Substantia nigra (tissue), 51 donors: ENCODE measurements at places on chromosomes 2 and 18.

DNA sequence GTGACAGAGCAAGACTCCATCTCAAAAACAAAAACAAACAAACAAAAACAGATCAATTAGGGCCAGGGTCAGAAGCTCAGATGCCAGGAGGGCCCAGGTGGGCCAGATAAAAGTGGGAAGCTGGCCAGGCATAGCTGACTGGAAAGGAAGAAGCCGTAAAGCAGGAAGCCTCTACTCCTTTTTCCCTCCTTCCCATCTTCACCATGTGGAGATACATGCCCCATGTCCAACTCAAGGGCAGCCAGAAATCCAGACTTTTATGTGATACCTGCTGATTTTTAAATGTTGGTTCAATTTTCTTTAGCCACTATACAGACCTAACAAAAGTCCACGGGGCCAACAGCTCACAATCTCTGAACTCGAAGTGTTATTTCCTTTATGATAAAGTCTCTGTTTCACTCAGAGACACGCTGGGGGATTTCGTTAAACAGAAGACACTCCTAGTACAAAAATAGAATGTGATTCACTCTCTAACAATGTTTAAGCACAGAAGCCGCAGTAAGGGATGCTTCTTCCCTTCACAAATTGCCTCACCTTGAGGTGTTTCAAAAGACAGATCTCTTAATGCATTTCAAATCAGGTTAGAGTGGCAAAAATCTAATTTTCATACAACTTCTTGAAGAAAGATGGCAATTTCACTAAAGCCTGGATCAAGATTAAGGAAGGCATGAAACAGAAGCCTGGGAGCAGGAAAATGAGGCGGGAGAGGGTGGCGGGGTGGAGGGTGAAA is 14.0 kb downstream of the TMEM247 start:
- no peak for DNase-seq

GRCh38 chr2:143801561-143801960 is 672.3 kb downstream of the ARHGAP15 start:
- DNase-seq: no peak

DNA sequence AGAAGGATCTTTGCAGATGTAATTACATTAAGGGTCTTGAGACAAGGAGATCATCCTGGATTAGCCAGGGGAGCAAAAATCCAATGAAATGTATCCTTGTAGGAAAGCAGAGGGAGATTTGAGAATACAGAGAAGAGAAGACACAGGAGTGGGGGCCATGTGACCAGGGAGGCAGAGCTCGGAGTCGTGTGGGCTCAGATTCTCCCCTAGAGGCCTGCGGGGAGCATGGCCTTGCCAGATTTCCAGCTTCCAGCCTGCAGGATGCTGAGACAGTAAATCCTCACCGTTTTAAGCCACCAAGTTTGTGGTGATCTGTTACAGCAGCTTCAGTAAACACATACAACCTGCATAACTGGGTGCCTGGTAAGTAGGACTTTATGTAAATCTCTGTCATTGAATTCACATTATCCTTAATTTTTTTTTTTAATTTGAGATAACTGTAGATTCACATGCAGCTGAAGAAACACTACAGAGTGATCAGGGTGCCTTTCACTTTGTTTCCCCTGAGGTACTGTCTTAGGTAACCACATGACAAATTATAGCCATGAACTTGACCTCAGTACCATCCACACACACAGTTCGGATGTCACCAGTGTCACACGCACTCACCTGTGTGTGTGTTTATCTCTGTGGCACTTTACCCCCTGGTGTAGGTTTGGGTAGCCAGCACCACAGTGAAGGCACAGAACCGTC is 138.4 kb upstream of the HDAC4 start:
- DNase-seq: no peak

GRCh38 chr2:207151048-207151447 is 14.7 kb downstream of the KLF7 start:
- no peak for DNase-seq

- no peak for DNase-seq
Observed at GRCh38 chr18:25329783-25330182, 22.2 kb downstream of the ZNF521 start.

GRCh38 chr18:36757081-36757480 is 71.7 kb downstream of the TPGS2 start:
- no peak for DNase-seq

- DNase-seq: no peak
Observed at GRCh38 chr2:73981081-73982001, 3.4 kb upstream of the TET3 start.

GRCh38 chr2:216858312-216858711 is 1.6 kb downstream of the TNP1 start:
- no peak for DNase-seq

DNA sequence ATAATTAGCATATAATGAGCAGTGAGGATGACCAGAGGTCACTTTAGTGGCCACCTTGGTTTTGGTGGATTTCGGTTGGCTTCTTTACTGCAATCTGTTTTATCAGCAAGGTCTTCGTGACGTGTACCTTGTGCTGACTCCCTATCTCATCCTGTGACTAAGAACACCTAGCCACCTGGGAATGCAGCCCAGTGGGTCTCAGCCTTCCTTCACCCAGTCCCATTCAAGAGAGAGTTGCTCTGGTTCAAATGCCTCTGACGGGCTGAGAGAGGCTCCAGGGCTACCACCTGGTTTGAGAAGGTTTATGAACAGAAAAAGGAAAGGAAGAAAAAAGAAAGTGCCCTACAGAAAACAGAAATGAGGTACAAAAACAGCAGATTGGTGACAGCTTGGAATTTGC is 738.7 kb downstream of the SOCS6 start:
- DNase-seq: no peak

GRCh38 chr2:224284134-224284946 is 117.6 kb downstream of the FAM124B start:
- DNase-seq: no peak

DNA sequence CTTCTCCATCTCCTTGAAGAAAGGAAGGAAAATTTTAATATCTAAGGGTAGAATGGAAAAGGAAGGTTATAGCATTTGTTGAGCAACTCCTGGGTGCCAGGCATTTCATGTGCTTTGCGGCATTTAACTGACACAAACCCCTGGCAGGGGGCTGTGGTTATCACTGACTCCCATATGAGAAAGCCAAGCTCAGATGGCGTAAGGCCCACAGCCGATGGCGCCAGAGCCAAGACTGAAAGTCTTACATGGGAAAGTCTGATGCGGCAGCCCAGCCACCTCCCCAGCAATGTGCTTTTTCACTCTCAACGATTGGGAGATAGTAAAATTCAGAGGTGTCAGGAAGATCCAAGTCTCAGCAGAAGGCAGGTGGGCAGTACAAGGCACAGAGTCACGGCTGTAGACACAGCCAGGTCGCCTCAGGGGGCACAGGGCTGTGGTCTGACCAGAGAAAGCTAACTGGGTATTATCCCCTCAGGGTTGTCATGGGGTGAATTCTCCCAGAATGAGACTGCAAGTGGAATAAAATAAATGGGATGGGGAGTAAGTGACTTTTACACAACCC is 324.2 kb upstream of the NCKAP5 start:
- no peak for DNase-seq

- no peak for DNase-seq
Observed at GRCh38 chr18:9740071-9740470, 32.0 kb downstream of the RAB31 start.

GRCh38 chr2:239939736-239940483 is 85.2 kb downstream of the NDUFA10 start:
- no peak for DNase-seq

DNA sequence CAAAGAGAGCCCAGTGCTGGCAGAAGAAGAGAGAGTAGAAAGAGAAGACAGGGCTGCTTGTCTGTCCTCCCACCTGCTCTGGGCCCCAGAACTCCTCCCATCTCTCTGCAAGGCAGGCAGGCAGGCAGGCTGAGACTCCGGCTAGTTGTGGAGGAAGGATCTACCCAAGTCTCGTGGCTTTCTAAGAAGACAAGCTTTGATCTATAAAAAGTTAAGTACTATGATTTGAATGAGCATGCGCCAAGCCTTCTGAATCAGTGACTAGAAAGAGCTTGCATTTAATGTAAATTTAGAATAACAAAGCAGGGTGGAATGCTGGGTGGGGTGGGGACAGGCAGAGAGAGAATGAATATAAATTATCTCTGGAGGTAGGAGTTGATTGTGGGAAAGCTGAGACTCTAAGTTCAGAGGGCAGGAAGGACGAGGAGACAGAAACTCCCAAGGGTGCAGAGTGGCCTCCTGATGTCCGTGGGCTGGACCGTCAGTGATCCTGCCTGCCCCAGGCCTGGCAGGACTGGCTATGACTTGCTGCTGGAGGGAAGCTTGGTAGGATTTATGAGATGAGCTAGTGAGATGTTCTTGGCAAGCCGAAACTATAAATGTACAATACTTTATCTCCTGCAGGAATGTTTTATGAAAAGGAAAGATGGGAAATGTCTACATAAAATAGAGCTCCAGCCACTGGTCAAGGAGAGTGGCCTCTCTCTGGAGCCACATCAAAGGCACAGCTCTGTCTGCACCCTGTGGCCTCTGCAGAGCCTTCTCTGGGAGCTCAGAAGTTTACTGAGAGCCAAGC is 447.5 kb downstream of the TNS1 start:
- no peak for DNase-seq

DNA sequence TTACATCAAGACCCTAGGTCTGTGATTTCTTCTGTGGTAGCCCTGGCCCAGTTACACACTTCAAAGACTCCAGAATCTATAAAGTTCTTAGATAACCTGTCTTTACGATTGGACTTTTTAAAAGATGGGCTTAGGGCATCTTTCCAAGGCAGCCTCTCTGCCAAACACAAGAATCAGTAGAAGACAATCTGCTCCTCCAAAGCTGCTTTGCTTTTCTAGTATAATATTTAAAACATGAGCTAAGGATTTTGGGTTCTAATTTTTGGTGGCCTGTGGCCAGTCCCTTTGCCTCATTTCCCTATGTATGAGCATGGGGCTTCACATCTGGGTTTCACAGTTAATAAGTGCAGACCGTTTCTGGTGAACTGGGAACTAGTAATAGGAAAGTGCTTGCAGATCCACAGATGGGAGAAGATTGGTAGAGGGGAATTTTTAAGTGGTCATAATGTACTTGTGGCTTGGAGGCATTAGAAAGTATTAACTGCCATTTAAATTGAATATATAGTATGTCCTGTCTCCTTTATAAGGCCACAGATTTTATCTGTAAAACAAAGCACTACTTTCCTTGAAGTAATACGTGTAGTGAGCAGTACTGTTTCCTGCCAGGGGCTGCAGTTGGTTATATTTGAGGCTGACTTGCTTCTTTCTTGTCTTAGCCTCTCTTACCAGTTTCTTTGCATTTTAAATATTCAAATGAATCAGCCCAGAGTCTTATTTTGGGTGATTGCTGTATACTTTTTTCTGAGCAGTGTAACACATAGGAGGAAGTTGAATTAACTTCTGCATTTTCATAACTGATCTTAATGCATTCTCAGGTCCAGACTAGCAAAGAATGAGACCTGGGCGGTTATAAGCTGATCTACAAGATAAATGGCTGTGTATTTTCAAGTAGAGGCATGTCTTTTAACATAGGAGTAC is 1.5 kb downstream of the ARPC2 start:
- no peak for DNase-seq

DNA sequence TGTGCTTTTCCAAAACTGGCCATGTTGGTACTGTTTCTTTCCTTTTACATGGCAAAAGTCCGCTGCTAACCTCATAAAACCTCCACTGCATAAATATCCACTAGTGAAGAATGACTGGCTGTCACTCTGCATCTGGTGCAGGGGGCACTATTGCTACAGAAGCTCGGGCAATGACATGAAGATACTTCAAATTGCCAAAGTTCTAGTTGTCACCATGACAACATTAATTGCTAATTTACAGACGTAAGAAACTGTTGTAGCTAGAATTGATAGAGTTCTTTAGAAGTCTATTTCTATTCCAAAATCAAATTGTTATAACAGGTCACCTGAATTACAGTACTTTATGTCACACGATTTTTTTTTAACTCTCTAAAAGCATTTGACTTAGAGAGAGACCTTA is 845 bp downstream of the CFAP210 start:
- no peak for DNase-seq

GRCh38 chr2:84816426-84817026 is 64.4 kb downstream of the TRABD2A start:
- no peak for DNase-seq

DNA sequence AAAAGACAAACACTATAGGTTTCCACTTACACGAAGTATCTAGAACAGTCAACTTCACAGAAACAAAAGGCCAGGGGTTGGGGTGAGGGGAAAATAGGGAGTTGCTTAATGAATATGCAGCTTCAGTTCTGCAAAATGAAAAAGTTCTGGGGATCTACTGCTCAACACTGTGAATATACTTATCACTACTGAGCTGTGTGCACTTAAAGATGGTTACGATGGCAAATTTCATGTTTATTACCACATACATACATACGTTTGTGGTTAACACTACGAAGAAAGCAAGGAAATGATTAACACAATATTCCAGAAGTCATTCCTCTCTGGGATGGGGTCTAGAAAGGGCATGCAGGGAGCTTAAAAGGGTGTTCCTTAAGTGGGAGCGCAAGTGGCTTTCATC is 19.3 kb downstream of the MBOAT2 start:
- DNase-seq: no peak

DNA sequence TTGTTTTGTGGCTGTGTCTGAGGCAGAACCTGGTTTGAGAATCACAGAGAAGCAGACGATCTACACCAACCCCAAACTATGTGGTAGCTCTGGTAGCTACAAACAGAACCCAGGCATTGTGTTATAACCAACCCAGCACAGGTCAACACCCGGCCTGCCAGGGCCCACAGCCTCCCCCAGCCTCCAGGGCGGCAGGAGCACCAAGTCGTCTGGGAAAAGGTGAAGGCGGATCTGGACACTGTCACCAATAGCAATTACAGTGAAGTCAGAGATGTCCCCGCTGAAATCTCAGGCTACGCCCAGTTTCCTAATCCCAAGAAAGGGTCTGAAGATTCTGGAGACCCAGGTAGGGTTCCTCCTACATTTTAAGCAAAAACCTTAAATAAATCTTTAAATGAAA is 3.6 kb downstream of the HJURP start:
- no peak for DNase-seq

DNA sequence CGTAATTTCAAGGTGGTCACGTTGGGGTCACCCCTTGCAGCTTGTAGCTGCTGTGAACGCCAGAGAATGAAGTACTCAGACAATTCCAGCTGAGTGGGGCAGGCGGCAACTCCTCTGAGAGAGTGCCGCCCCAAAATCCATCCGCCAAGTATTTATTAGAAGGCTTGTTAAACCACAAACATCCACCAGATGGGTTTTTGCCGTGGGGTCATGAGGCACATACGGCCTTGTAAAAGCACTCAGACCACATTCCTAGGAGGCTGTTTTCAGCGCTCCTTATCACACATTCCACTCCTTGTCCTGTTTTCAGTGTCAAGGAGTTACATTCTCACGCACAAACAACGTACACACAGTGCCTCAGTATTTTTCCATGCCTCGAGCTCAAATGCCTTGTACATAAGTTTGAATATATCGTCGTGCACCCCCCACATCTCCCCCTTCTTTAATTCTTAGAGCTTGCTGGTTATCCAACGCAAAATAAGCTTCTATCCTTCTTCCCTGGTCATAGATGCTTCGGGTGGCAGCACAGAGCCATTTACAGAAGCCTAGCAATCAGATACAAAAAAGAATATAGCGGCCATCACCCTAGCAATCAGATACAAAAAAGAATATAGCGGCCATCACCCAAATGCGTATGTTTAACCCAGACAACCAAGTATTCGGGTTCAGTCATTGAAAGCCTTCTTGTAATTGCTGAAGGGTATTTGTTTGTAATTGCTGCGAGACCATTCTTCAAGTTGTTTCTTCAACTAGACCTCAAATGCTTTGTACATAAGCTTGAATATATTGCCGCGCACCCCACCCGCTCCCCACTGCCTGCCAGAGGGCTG is 7.3 kb downstream of the ALPP start:
- no peak for DNase-seq

GRCh38 chr2:221896505-221897151 is 324.5 kb upstream of the EPHA4 start:
- no peak for DNase-seq
